NCI-H1417 treated with DMSO at 0.1 percent for 48 hours (cell line): ENCODE measurements at places on chromosomes 12 and 14.

DNA sequence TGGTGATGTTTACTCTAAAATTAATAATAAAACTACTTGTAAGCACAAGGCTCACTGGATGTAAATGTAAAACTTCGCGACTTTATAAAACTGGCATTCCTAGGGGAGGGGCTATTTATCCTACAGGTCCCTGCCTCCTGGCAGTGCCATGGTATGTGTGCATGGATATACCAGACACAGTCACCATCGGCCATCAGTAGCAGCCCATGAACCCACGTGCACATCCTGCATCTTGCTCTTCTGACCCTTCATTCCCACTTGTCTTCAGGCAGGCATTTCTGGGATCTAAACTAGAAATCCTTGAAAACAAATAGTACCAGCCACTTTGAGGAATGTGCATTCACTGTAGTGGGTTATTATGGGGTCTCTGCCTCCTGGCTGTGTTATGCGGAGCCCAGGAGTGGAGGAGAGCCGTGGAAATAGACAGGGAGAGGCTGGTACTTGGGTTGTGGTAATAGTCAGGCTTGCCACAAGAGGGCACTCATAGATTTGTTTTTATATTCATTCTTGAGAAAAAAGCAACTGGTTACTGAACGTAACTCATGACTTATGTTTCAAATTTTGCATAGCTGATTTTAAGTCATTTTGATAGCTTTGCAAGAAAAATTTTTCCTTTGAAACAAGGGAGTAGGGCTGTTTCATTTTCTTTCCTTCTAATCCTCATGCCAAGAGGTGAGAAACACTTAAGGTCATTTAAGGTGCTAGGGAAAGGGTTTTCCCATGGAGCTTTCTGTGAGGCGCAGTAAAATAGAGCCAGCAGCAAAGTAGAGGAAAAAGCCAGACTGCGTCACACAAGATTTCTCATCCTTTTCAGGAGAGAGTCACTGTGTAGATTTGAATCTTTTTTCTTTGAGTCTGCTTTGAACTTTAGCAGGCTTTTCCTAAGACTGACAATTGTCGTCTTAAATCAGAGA is 17.4 kb upstream of the GALNT16 start:
- DNase-seq: peak; percentile 22

GRCh38 chr12:52402873-52403540 is 3.1 kb downstream of the KRT82 start:
- no peak for DNase-seq

DNA sequence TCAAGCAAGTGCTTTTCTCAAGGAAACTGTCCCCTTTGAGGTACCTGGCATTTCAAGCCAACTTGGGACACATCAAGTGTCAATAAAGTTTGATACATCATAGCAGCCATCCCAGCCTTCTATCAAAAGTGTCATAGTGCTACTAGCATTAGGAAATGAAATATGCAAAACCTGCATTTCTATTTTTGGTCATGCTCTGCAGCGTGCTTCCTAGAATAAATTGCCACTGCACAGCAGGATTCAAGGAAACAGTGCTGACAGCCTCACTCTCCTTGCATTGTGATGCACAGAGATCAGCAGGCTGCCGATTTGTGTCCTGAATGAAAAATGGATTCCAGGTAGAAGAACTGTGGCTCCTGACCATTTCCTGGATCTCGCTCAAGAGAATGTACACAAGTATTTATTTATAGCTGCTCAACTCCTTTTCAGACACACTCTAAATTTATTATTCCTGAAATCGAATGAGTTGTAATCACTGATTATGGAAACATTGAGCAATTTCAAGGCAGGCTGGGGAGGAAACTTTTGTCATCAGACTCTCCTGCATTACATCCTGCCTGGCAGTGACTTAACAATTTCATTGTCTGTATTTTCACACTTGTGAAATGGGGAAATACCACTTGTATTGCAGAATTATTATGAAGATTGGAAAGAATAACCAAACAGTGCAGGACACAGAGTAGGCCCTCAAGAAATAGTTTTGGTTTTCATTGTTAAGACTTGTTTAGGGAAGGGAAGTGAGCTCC is 120.9 kb downstream of the SLC38A6 start:
- DNase-seq: no peak

- no peak for DNase-seq
Measured at GRCh38 chr14:73746520-73747378, 32.6 kb upstream of the PNMA1 start.

- no peak for DNase-seq
Measured at GRCh38 chr14:67574806-67575205, 25.3 kb downstream of the PIGH start.

DNA sequence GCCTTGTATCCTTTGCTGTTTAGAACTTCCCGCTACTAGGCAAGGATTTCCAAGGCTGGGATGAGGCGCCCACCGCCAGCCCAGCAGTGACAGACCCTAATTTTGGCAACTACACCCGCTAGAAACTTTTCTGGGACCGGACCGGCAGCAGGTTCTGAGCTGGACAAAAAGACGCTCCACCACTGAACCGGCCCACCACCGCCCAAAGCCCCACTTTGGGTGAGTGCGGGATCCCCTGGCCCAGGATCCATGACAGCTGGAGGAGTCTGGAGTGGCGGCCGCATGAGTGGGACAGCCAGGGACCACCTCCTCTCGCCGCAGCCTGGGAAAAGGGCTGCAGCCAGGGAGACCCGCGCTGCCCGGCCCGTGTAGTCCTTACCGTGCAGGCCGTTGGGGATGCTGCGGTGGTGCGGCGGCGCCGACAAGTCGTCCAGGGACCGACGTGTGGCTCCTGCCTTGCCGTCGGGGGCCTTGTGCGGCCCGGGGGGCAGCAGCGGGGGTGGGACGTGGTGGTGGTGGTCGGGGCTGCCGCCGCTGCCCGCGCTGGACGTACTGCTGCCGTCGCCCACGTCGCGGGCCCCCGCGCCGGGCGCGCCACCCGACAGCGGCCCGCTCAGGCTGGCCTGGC is 1.1 kb downstream of the CCDC85C start:
- DNase-seq: no peak

GRCh38 chr14:44392984-44393383 is 114.1 kb downstream of the FSCB start:
- DNase-seq: no peak

DNA sequence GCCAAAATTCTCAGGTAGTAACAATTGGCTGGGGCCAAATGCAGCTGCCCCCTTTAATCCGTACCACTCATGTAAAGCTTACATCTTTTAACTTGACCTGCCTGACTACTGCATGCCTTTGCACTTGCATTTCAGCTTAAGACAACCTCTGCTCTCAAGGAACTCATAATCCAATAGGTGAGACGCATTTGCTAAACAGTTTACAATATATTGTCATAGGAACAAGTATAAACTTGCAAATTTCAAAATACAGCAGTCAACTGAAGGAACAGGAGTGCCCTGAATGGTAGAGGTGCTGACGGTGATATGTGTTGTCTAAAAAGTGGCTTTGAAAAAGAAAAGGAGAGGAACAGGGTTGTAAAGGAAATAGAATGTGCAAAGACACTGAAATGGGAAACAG is 3.6 kb upstream of the BRMS1L start:
- DNase-seq: no peak

DNA sequence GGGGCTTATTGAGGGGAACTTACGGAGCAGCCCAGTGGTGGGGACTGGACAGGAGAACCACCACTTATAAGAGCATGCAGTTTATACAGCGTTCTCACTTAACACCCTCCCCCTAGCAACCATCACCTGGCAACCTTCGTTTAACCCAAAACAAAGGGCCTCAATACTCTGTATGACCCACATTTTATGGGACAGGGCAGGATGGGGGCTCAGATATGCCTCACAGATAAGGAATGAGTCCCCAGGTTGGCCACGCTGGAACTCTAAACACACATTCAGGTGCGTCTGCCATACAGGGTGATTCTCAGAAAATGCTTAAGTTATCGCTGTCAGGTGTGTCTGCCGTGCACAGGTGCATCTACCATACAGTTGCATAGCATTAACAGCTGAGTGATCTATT is 99.2 kb downstream of the GCH1 start:
- DNase-seq: no peak

DNA sequence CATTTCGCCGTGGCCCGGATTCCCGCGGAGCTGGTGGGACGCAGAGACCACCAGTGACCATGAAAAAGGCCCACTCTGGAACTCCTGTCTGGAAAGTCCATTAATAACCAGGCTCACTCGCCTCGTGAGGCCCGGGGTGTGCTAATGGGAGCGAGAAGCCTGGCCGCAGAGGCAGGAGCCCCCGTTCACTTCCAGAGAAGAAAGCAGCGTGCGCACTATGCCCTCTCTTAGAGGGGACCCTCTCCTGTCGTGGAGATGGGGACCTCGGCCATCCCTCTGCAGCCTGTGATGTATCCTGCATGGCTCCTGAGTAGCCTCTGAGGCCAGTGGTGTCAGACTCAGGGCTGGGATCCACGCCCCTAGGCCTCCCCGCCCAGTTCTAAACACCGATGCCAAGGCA is 134.1 kb upstream of the VRK1 start:
- no peak for DNase-seq

- no peak for DNase-seq
Measured at GRCh38 chr12:95473231-95473883, 595 bp upstream of the METAP2 start.

DNA sequence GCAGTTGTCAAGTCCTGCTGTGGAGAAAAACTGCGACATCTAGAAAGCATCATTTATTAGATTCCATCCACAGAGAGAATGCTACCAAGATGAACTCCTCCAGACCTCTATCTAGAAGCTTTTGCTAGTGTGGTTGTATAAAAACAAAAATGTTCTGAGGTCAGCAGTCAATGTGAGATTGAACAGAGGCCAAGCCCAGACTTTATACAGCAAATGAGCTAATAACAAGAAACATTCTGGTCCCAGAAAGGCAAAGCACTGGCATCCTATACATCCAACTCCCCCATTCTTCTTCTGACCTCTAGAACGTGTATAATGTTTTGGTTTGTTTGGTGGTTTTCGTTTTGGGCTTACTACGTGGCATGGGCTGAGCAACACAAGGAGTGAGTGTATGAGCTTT is 26.7 kb upstream of the RIN3 start:
- DNase-seq: no peak

DNA sequence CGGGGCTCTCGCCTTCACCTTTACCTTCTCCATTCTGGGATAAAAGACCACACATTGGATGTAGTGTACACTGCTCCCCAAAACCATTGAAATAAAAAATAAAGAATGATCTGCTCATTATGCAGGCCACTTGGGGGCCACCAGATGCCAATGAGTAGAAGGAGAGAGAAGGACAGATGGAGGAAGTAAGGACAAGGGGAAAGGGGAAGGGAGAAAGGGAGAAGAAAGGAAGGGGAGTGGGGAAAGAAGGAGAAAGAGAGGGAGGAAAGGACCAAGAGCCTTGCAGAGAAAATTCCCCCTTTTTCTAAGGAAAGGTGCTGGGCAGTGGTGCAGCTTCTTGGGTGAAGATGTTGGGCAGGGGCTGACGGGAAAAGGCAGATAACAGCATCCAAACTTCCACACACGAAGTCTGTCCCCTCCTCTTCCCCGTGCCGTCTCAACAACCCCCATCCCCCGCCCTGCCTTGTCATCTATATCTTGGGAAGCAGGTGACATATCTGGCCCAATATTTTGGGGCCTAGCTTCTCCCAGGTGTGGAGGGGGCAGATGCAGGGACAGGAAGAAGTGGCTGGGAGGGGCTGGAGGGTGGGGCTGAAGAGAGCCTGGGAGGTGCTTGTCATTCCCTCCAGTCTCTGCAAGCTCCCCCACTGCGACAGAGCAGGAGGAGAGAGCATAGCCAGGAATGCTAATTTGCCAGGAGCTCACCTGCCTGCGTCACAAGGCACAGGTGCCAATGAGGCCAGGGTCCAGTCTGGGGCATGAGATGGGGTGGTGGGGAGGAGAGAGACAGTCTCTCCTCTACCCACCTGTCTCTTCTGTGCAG is 107.5 kb downstream of the SINHCAF start:
- no peak for DNase-seq

- no peak for DNase-seq
Measured at GRCh38 chr12:109449845-109450532, 27.1 kb downstream of the KCTD10 start.

- no peak for DNase-seq
Measured at GRCh38 chr12:109878749-109879148, 1.6 kb downstream of the GLTP start.

DNA sequence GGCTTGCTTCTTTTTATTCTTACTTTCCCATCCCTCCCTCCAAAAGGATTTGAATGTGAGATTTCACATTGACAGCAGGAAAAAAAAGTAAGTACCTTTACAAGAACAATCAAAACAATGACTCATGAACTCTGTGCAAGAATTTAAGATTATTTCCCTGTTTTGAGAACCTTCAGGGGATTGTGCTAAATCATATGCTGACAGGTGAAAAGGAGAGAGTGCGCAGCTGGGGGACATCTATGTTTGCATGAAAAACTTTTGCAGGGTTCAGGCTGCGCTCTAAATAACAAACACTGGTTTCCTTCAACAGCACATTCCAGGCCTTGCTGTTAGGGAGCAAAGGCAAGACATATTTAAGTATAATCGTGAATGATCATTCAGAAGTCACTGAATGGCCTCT is 27.3 kb downstream of the RERG start:
- no peak for DNase-seq

DNA sequence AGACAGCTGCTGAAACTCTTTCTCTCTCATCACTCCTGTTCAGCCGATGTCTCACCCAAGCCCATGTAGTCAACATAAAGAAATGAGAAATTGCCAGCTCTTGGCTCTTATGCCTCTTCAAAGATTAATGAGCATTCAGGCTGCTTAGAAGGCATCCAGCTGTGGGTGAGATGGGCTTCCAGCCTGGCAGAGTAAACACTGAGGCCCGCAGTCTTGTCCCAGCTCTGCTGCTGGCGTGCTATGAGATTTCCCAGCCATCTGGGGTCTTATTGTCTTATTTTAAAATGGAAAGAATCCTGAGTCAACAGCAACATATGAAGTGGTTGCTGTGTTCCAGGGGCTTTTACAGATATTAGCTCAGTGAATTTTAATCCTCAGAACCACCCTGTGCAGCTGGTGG is 12.6 kb downstream of the RXYLT1 start:
- DNase-seq: peak; percentile 79

DNA sequence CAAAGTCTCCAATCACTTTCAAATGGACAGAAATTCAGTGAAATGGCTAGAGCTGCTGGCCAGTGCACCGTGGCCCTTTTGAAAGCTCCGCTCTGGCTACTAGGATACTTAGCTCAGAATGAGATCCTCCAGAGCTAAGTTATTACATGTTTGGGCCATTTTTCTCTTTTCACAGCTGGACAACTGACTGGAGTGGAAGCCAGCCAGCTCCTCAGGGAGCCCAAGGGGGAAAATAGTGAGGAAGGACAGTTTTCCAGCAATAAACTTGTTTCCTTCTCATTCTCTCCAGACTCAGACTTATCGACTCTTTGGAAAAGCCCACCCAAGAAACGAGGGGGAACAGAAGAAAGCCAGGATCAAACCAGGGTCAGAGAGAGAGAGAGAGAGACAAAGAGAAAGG is 266.0 kb downstream of the KSR2 start:
- no peak for DNase-seq
